H1 (cell line): ENCODE measurements at places on chromosomes 4 and X.
A peak's percentile ranks its signal among the peaks of the same experiment; 100 is the strongest.

DNA sequence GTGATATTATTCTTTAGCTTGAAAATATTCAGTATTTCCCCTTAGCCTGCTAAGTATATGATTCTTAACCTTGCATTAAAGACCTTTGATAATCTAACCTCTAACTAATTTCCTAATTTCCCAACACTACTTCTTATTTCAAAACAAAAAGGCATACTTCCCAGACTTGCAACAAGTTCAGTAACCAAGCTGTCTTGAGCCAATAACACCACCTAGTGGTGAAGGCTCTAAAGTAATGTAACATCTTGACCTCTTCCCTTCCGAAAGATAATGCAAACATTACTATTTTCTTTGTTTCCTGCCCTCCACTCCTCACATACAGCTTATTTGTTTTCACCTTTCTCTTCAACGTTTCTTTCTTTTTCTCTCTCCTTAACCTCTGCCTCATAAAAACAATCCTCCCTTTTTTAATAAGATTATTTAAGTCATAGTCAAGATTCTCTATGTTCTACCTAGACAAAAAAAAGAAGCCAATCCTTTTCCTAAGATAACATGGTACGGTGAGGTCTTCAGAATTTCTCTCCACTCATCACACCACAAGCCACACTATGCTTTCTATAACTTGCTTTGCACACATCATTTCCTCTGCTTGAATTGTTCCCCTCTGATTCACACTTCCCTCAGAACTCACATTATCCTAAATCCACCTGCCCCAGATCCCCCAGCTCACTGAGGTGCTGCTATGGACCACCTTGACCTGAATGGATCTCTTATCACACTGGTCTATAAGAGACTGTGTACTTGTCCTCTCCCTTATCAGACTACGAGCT is 3.5 kb downstream of the FAT1 start:
- H3K4me3 ChIP-seq = no peak overlapping the region
- DNase-seq = no peak
- no peaks in the 10 kb centered on the region; the same call in 1 of the 2 replicates for H3K4me1 ChIP-seq
- H3K27ac ChIP-seq = no peak overlapping the region
- H3K36me3 ChIP-seq = no peaks in the 10 kb centered on the region

GRCh38 chr4:179597301-179597700 is 2155.1 kb upstream of the AGA start:
- no peak overlapping the region for H3K4me3 ChIP-seq
- H3K4me1 ChIP-seq = no peaks in the 10 kb centered on the region
- no peaks in the 10 kb centered on the region for H3K27me3 ChIP-seq
- no peak overlapping the region for H3K27ac ChIP-seq
- no peaks in the 10 kb centered on the region for H3K36me3 ChIP-seq

- DNase-seq = no peak
- H3K4me1 ChIP-seq = no peaks in the 10 kb centered on the region
- peaks cover 3% of the 10 kb centered on the region; the same call in 1 of the 2 replicates for H3K36me3 ChIP-seq
- H3K27ac ChIP-seq = no peak overlapping the region
- no peaks in the 10 kb centered on the region for H3K27me3 ChIP-seq
These were observed 9.7 kb downstream of the MTHFD2L start for GRCh38 chr4:74167585-74167984.

DNA sequence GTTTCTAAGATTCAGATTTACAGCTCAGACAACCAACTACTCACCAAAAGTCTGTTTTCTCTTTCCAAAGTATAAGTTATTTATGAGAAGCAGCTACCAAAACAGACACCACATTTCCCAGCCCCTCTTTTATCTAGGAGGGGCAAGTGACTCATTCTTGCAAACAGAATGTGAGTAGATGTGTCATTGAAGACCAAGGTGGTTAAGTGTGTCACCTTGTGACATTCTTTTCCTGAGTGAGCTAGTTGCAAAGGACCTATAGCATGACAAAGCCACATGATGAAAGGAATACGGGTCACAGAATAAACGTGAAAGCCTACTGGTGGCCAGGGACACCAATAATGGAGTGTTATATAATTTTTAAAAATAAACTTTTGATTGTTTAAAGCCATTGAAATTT is 50.0 kb downstream of the SLC7A11 start:
- H3K27me3 ChIP-seq = no peaks in the 10 kb centered on the region
- DNase-seq = no peak
- no peaks in the 10 kb centered on the region for H3K36me3 ChIP-seq
- no peak overlapping the region for H3K4me3 ChIP-seq
- H3K4me1 ChIP-seq = no peaks in the 10 kb centered on the region; the same call in 1 of the 2 replicates

- no peaks in the 10 kb centered on the region for H3K4me1 ChIP-seq
- no peak for DNase-seq
- H3K4me3 ChIP-seq = no peak overlapping the region
- no peak overlapping the region for H3K27ac ChIP-seq
- no peaks in the 10 kb centered on the region for H3K36me3 ChIP-seq
These were observed 60.2 kb downstream of the MAOB start for GRCh38 chrX:43822014-43822413.

DNA sequence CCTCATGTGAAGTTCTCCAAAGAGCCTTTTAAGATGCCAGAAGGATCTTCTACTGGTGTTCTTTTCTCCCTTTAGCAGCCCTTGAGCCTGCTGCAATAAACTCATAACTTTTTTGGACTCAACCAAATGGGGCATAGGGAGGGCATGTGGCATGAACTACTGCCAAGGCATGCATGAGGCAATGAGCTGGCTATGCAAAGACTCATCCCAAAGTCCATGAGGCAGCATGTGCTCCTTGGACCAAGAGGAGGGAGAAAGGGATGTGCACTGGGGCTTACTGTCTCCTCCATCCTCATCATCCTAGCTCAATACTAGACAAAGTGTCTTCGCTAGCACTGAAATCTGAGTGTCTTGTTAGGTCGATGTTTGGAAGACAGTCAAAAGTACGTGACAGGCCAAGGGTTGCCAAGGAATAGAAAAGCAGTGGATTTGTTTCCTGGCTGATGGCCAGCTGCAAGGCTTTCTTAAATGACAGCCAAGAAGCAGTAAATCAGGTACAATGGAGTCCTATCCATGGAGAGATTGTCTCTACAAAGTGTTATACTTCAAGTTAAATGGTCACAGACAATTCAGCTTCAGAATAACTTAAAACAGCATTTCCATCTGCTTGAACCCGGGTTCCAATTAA is 44.5 kb upstream of the ATXN3L start:
- no peak overlapping the region for H3K27ac ChIP-seq
- no peak overlapping the region for H3K4me3 ChIP-seq
- DNase-seq = no peak

DNA sequence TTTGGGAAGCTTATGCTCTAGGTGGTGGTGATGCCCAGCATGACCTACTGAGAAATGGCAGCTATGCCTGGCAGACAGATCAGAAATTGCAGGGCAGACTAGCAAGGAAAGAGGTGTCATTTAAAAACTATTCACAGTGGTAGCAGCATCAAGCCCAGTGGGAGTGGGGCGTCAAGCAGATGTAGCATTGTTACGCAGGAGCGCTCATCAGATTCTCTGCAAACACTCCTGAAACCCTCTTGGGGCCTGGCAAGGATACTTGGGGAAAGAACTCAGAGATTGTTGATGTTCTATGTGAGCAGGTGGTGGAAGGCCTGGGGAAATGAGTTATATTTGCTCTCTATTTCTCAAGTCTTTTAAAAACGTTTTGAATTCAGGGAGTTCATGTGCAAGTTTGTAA is 437.6 kb downstream of the RAPGEF2 start:
- no peak overlapping the region for H3K27ac ChIP-seq
- no peaks in the 10 kb centered on the region for H3K27me3 ChIP-seq
- H3K4me3 ChIP-seq = no peak overlapping the region

DNA sequence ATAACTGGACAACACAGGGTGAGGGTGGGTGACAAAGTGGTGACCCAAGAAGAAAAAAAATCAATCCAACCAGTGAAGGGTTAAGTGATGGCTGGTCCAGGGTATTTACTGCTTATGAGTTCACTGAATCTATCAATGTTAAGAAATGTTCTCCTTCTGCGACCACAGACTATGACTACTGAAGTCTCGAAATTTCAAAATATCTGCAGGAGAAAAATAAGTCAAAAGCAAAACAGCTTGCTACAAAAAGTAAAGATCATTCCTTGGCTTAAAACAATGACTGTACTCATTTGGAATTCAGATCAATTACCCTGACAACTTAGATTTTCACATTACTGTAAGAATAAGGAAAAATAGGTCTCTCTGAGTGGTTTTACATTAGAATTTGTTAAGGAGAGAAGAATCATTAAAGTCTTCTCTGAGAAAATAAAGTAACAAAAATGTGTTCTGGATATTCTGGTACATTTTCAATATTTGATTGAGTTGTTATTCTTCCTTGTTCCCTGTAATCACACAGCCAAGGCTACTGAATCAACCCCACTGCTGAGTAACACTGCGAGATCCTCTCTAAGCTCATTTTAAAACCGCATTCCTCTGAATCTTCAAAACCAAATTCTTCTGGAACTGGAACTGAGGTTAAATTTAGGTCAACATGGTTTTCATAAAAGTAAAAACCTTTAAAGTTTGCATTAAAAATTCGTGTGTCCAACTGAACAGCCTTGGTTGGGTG is 22.7 kb downstream of the SMPX start:
- no peak overlapping the region for H3K4me3 ChIP-seq
- no peaks in the 10 kb centered on the region for H3K4me1 ChIP-seq
- DNase-seq = no peak
- no peaks in the 10 kb centered on the region for H3K36me3 ChIP-seq

DNA sequence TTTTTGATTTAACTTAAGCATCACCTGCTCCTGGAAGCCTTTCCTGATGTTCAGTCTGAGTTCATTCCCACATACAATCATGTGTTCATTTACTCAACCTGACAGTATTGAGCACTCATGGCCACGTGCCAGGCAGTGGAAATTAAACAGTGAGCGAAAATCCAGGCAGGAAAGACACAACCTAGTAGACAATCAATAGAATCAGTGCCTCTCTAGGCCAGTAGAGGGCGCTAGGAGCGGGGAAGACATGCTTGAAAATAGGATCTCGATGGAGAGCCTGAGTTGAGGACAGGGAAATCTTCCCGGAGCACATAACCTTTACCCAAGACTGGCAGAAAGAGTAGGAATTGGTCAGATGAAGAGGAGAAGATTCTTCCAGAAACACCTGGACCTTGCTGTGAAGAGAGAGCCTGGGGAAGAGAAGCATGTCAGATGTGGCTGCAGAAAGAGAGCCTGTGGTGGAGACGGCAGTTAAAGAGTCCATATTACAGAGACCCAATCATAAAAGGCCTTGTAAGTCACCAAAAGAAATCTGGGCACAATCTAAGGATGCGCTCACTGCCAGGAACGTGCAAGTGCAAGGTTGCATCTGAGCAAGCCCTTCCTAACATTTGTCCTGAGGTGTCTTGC is 103.5 kb downstream of the LDB2 start:
- DNase-seq = peak; percentile 10
- peaks cover 16% of the 10 kb centered on the region for H3K4me1 ChIP-seq
- H3K27me3 ChIP-seq = no peaks in the 10 kb centered on the region
- H3K36me3 ChIP-seq = no peaks in the 10 kb centered on the region
- H3K27ac ChIP-seq = no peak overlapping the region
- no peak overlapping the region for H3K4me3 ChIP-seq

- no peak overlapping the region for H3K27ac ChIP-seq
- DNase-seq = no peak
- H3K4me1 ChIP-seq = no peaks in the 10 kb centered on the region
- H3K27me3 ChIP-seq = peaks cover 7% of the 10 kb centered on the region; the same call in 1 of the 2 replicates
- no peak overlapping the region for H3K4me3 ChIP-seq
- no peaks in the 10 kb centered on the region for H3K36me3 ChIP-seq
These were observed 22.1 kb upstream of the MSX1 start for GRCh38 chr4:4837316-4837715.

DNA sequence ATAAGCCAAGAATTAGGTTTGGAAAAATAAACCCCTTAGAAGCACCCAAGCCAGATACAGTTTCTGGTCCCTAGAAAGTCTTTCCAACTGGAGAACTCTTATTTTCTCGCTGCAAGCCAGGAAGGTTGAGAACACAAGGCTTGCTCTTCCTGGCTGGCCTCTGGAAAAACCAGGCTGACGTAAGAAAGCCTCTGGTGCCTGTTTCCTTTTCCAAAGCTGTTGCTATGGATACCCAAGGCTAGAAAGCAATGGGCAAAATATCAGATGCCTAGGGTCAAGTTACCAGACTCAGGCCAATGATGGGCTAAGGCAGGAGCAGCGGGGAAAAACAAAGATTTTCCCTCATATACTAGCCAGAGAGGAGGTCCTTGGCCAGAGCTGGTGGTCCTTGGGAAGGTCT is 281.6 kb downstream of the KLHL13 start:
- H3K4me1 ChIP-seq = no peaks in the 10 kb centered on the region
- no peaks in the 10 kb centered on the region for H3K27me3 ChIP-seq
- H3K27ac ChIP-seq = no peak overlapping the region
- no peak for DNase-seq

DNA sequence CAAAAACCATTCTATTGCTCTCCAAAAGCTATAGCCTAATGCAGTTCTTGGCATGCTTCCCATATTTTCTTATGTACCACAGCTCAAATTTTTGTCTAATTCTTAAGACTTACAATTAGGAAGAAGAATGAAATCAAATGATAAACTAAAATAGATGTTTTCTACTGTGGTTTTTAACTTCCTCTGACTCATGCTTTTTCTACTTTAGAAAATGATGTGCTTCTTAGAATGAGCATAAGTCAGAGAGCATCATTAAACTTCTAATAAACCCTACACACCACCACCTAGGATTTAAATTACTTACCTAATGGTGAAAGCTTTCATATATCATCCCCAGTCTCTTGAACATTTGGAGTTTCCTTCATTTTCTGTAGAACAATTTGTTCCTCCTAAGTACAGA is 217.0 kb upstream of the NDST3 start:
- no peaks in the 10 kb centered on the region for H3K36me3 ChIP-seq
- H3K4me1 ChIP-seq = no peaks in the 10 kb centered on the region
- H3K27me3 ChIP-seq = no peaks in the 10 kb centered on the region
- DNase-seq = no peak

GRCh38 chr4:3303923-3304710 is 11.3 kb downstream of the RGS12 start:
- H3K36me3 ChIP-seq = no peaks in the 10 kb centered on the region
- no peak overlapping the region for H3K27ac ChIP-seq
- H3K4me3 ChIP-seq = no peak overlapping the region
- H3K4me1 ChIP-seq = peaks cover 18% of the 10 kb centered on the region; the same call in 1 of the 2 replicates

- H3K27ac ChIP-seq = no peak overlapping the region
- no peak overlapping the region for H3K4me3 ChIP-seq
- no peak for DNase-seq
These were observed 481.4 kb downstream of the TRIML1 start for GRCh38 chr4:188620608-188621007.

GRCh38 chrX:12315526-12315925 is 177.3 kb downstream of the FRMPD4 start:
- no peaks in the 10 kb centered on the region for H3K4me1 ChIP-seq
- no peaks in the 10 kb centered on the region for H3K27me3 ChIP-seq
- no peak overlapping the region for H3K4me3 ChIP-seq
- no peak overlapping the region for H3K27ac ChIP-seq

GRCh38 chr4:54941994-54942552 is 183.3 kb downstream of the KDR start:
- no peaks in the 10 kb centered on the region for H3K27me3 ChIP-seq
- H3K4me1 ChIP-seq = no peaks in the 10 kb centered on the region
- DNase-seq = no peak
- no peak overlapping the region for H3K27ac ChIP-seq
- no peaks in the 10 kb centered on the region for H3K36me3 ChIP-seq

- H3K4me3 ChIP-seq = no peak overlapping the region
- no peak for DNase-seq
- H3K36me3 ChIP-seq = no peaks in the 10 kb centered on the region; the same call in 1 of the 2 replicates
- peaks cover 2% of the 10 kb centered on the region; the same call in 1 of the 2 replicates for H3K4me1 ChIP-seq
- no peak overlapping the region for H3K27ac ChIP-seq
- H3K27me3 ChIP-seq = no peaks in the 10 kb centered on the region
These were observed 61.4 kb downstream of the PAPSS1 start for GRCh38 chr4:107658400-107659336.

GRCh38 chr4:110626532-110627153 is 3.8 kb upstream of the PITX2 start:
- no peak overlapping the region for H3K4me3 ChIP-seq
- peaks cover 83% of the 10 kb centered on the region for H3K27me3 ChIP-seq
- H3K4me1 ChIP-seq = peaks cover 15% of the 10 kb centered on the region
